WTC11 (cell line): ENCODE measurements at places on chromosomes 2 and 18.

- DNase-seq = no peak
Measured at GRCh38 chr2:176155356-176156044, 1.6 kb upstream of the HOXD3 start.

DNA sequence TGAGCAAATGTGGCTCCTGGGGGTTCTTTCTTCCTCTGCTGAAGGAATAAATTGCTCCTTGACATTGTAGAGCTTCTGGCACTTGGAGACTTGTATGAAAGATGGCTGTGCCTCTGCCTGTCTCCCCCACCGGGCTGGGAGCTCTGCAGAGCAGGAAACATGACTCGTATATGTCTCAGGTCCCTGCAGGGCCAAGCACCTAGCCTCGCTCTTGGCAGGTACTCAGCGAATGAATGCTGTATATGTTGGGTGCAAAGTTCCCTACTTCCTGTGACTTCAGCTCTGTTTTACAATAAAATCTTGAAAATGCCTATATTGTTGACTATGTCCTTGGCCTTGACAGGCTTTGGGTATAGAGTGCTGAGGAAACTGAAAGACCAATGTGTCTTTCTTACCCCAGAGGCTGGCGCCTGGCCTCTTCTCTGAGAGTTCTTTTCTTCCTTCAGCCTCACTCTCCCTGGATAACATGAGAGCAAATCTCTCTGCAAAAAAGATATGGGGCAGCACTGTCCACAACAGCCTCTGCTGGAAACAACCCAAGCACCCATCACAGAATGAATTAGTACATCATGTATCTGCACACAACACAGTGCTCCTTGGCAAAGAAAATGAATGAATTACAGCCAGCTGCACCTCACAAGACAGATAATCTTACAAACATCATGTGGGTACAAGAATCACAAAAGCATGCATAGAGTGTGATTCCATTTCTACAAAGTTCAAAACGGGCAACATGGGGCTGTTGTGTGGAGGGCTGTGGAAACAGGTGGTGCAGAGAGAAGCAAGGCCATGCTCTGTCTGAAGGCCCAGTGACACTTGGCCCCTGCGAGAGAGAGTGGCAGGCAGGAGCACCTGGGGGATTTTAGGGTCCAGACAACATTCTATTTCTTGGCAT lies 6.6 kb downstream of the IL1RN start:
- DNase-seq = no peak

GRCh38 chr18:10877987-10878386 lies 271.4 kb downstream of the PIEZO2 start:
- no peak for DNase-seq

- DNase-seq = no peak
Measured at GRCh38 chr2:126658319-126658904, 2.5 kb downstream of the GYPC start.

- no peak for DNase-seq
Measured at GRCh38 chr2:109452318-109453305, 161.2 kb downstream of the SEPTIN10 start.

DNA sequence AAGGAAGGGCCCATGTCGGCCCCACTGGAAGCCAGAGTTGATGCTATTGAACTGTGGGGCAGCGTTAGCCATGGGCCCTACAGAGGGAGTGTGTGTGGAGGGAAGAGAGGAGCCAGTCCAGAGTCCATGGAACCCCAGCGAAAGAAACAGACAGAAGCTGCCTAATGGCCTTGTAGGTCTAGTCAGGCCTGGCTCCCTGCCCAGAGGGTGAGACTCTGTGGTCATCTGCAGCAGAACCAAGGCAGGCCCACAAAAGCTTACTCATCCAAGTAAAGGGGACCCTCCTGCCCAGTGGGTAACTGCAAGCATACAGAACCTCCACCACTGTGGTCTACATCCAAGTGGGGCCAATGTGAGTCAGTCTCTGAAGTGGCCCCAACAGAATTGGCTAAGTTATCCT lies 439.8 kb downstream of the TGIF1 start:
- no peak for DNase-seq

GRCh38 chr18:7488571-7488970 lies 78.5 kb upstream of the PTPRM start:
- no peak for DNase-seq

DNA sequence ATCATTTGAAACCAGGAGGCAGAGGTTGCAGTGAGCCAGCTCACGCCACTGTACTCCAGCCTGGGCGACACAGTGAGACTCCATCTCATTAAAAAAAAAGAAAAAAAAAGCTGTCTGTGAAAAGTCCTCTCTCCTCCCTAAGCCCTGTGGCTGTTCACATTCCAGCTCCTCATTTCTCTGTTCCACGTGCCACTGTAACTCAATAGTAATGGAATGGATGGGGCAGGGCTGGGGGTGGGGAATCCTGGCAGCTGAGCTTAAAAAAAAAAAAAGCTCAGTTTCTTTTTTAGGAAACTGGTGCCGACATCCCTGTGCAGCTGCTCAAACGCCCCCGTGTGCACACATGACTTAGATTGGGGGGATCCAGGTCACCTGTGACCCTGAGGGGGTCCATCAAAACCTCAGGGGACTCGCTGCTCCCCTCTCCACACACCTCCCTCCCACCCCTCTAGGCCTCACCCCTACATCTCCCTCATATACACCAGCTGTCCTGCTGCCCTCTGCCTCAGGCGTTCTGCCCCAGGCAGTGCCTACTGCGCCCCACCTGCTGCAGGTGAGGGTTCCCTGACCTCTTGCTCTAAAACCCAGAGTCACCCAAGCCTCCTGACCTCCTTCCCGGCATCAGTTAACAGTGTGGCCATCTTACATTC lies 255.4 kb downstream of the AGAP1 start:
- no peak for DNase-seq

DNA sequence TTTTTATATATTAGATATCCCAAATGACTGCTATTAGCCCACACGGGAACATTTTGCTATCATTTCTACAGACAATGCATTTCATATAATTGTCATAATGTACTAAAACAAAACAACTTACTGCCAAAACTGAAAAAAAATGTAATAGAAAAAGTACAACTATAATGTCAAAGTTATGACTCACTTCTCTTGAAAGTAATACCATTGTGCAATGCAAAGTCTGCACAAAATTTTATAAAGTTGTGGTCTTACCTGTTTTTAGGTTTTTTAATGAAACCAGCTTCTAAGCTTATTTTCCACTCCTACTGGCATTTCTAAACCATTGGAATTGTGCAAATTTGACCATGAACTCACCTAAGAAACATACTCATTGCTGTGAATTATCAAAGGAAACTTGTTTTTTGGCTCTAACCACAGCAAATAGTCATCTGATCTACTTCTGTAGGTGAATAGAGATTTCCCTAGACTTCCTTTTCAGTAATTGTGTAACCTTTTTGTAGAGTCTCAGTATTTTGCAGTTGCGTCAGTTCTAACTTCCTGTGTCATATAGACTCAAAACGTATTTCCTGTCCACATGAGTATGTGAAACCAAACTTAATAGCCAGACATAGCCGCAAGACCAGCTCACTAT lies 31.9 kb upstream of the TFPI start:
- DNase-seq = no peak

GRCh38 chr18:906416-907114 lies 1.9 kb downstream of the ADCYAP1 start:
- peak; percentile 82 for DNase-seq

GRCh38 chr18:23274638-23275482 lies 139.6 kb downstream of the CABLES1 start:
- DNase-seq = no peak
